ENCODE measurements at places on chromosomes 11 and 22.

DNA sequence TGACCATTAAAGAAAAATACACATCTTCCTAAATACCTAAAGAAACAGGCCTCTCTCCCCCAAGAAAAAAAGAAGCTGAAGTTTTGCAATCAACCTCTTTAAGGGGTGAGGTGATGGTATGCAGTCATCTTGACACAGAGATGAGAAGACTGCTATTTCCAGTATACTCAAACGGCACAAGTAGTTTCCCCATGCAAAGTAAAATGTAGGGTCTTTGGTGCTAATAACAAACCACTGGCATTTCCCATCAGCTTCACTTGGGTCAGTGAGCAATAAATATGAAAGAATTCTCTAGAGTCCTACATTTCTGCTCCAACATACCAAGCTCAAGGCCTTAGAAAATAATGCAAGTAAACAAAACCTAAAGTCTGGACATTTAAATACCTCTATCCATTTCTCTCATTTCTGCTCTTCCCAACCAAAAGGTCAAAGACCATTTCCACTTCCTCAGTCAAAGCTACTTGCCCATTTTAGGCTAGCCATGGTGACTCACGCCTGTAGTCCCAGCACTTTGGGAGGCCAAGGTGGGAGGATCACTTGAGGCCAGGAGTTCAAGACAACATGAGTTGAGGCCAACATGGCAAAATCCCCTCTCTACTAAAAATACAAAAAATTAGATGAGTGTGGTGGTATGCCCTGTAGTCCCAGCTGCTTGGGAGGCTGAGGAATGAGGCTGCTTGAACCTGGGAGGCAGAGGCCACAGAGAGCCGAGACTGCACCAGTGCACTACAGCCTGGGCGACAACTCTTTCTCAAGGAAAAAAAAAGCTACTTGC, 39.5 kb upstream of the CHRNA10 start:
- no peak for DNase-seq

DNA sequence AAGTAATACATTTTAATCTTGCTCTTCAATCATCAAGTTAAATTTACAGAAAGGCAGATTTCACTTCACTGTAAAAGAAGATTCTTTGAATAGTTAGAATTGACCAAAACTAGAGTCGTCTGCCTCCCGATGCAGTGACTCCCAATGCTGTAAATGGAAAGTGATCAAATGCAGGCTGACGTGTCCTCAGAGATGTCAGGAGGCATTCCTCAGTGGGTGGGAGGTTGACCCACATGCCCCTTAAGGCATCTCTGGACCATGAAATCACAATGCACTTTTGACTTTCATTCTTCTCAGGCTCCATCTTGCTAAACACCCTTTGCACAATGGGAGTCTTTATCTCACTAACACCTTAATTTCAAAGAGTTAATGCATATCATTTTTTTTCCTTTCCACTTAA, 19.0 kb upstream of the CECR2 start:
- DNase-seq: no peak

DNA sequence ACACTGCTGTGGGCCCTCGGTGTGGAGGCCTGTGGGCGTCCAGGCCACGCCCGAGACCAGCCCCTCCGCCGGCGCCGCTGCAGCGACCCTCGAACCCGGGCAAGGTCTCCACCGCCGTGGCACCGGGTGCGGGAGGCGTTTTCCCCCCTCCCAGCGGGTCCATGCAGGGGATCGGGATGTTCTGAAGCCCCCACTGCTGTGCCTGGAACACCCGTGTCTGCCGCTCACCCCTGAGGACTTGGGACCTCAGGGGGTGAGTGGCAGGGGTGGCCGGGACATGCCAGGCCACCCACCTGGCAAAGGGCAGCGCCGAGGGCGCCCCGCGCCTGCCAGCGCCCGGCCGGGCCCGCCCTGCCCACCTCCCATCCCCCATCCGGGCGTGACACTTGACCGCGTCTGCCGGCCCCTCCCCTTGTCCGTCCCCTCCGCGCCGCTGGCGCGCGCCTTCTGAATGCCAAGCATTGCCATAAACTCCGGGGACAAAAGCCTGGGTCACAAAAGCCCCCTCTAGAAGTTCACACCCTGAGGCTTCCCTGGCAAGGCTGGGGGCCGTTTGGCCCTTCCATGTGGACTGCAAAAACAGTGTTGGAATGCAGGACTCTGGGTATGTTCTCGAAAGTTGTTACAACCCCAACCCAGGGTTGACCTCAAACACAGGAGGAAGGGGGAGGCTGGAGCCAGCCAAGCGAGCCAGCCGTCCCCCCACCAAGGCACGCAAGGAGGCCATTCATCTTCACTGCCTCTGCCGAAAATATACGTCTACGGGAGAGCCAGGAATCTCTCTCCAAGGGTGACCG, 819 bp upstream of the KCNQ1OT1 start:
- DNase-seq: peak; percentile 44

- no peak for DNase-seq
Measured at GRCh38 chr11:829176-829846, 1.6 kb downstream of the CRACR2B start.

- no peak for DNase-seq
Measured at GRCh38 chr11:12496181-12497025, 119.0 kb downstream of the PARVA start.

GRCh38 chr11:102253020-102253715, 64.1 kb upstream of the BIRC3 start:
- no peak for DNase-seq
